ENCODE measurements at places on chromosomes 5 and 9. TPM values are rescaled to one million over a fixed set of nuclear protein-coding genes. Genes with fewer than 3 reads are reported as not detected.

Gene C8G
- 3.6 TPM for total RNA-seq

Gene ADGRD2
- total RNA-seq: not detected

Gene FOXB2
- total RNA-seq: not detected

Gene TLX3
- not detected for total RNA-seq

Gene SLC44A1
- total RNA-seq: 27.0 TPM

Gene PDLIM4
- total RNA-seq: 4.8 TPM

Gene STOM
- total RNA-seq: 165 TPM

Gene SOX30
- 0.08 TPM for total RNA-seq

Gene MAMDC2
- 9.0 TPM for total RNA-seq

Gene NEUROG1
- not detected for total RNA-seq

Gene CDH9
- total RNA-seq: not detected

Gene GRAMD2B
- 24.6 TPM for total RNA-seq

Gene PCDHB6
- 0.14 TPM for total RNA-seq

Gene MRNIP
- 13.1 TPM for total RNA-seq

Gene LCN15
- total RNA-seq: 0.41 TPM

Gene EHMT1
- total RNA-seq: 31.3 TPM

Gene PCDHGC4
- total RNA-seq: 1.8 TPM

Gene CCDC180
- total RNA-seq: 2.4 TPM

Gene RNF208
- total RNA-seq: 31.5 TPM

Gene ADAMTS19
- 0.38 TPM for total RNA-seq

Gene SH3TC2
- total RNA-seq: 9.4 TPM

Gene IFNA2
- not detected for total RNA-seq

Gene HACD4
- 0.71 TPM for total RNA-seq
